ENCODE measurements at places on chromosomes 12 and 14.

DNA sequence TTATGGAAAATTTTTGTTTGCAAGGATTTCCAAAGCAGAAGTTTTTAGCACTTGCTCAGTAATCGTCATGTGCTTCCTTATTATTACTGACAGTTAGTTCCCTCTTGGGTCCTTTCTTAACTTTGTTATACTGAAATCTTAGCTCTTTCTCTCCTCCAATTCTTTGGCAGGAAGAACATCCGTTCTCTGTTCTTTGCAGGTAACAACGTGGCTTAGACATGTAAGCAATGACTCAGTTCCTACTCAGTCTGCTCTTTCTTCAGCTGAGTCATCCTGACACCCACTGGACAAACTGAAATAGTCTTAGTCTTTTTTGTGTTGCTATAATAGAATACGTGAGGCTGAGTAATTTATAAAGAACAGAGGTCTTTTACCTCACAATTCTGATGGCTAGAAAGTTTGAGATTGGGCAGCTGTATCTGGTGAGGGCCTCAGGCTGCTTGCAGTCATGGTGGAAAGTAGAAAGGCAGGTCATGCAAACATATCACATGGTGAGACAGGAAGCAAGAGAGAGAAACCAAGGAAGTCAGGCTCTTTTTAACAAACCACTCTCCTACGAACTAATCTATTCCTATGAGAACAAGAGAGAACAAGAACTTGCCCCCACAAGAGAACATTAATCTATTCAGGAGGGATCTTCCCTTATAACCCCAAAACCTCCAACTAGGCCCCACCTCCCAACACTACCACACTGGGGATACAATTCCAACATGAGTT lies 49.2 kb downstream of the TESPA1 start:
- peak; percentile 75 for DNase-seq

GRCh38 chr12:94148739-94149118 lies 352 bp downstream of the PLXNC1 start:
- no peak for DNase-seq

DNA sequence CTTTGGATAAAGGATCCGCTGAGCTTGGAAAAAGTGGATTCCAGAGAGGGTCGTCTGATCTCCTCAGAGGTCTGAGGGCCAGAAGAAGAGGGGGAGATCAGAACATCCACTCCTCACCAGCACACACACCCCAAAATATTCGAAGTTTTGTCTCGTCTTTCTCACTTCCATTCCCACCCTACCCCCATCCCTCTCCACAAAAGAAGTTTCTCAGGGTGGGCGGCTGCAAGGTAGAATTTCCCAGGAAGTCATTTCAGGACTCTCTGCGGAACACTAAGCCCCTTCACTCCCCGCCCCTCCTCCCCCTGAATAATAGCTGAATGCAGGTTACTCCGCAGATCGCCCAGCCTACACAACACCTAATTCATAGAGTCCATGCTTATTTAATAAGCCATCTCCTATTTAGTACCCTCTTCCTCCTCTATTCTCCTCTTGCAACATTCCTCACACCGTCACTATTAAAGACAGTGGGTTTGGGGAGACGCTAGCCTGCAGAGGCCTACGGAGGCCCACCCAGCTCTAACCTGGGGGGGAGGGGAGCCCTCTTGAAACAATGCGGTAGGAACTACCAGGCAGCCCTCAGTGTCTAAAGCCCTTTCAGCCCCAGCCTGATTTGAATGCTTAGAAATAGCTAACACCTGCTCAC lies 649 bp upstream of the SALL2 start:
- DNase-seq, result no peak

DNA sequence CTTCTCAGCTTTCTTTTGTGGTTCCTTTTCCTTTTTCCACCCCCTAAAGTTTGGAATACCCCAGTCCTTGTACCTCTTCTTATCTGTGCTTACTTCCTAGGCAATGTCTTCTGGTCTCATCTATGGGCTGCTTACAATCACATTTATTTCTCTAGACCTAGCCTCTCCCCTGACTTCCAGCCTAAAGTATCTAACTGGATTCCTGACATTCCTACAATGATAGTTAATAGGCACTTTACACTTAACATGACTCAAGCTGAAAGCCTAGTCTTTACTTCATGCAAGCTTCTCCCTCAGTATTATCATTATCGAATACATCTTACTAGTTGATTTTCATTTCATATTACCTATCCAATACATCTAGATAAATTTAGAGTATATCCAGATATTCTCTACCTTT lies 21.2 kb downstream of the CLECL1 start:
- DNase-seq, result no peak

GRCh38 chr14:31251028-31251958 lies 43.7 kb upstream of the HECTD1 start:
- no peak for DNase-seq

- peak; percentile 15 for DNase-seq
Measured at GRCh38 chr12:81668475-81668874, 90.7 kb downstream of the PPFIA2 start.

- DNase-seq, result no peak
Measured at GRCh38 chr12:82833481-82833880, 146.8 kb downstream of the TMTC2 start.

- DNase-seq, result peak; percentile 40
Measured at GRCh38 chr14:54564868-54565784, 1.8 kb upstream of the SAMD4A start.

- no peak for DNase-seq
Measured at GRCh38 chr12:13152281-13152680, 44.2 kb upstream of the EMP1 start.

- DNase-seq, result no peak
Measured at GRCh38 chr14:105581551-105582341, 55.4 kb downstream of the TMEM121 start.
